Daoy (cell line): ENCODE measurements at places on chromosomes 11 and 22.
A peak's percentile ranks its signal among the peaks of the same experiment; 100 is the strongest.

GRCh38 chr11:99370549-99371216 is 349.9 kb downstream of the CNTN5 start:
- peak; percentile 6 for DNase-seq

- no peak for DNase-seq
Observed at GRCh38 chr11:64340671-64341335, 799 bp downstream of the CCDC88B start.

- DNase-seq: no peak
Observed at GRCh38 chr11:123260511-123261211, 65.6 kb upstream of the CLMP start.

DNA sequence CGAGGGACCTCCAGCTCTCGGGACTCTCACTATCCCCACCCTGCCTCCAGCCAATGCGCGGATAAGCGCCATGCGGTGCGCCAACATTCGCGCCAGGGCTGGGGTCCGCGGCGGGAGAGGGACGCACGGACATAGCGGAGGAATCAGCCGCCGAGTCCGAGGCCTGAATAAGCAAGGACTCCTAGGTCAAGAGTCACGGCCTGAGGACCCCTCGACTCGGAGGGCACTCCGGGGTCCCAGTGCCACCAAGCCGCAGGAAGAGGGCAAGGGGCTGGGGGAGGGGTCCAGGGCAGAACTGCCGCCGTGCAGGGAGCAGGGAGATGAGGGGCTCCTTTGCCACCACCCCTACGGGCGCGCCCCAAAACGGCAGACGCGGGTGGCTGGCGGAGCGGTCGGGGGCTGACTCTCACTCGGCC is 552 bp downstream of the DSCAML1 start:
- no peak for DNase-seq

DNA sequence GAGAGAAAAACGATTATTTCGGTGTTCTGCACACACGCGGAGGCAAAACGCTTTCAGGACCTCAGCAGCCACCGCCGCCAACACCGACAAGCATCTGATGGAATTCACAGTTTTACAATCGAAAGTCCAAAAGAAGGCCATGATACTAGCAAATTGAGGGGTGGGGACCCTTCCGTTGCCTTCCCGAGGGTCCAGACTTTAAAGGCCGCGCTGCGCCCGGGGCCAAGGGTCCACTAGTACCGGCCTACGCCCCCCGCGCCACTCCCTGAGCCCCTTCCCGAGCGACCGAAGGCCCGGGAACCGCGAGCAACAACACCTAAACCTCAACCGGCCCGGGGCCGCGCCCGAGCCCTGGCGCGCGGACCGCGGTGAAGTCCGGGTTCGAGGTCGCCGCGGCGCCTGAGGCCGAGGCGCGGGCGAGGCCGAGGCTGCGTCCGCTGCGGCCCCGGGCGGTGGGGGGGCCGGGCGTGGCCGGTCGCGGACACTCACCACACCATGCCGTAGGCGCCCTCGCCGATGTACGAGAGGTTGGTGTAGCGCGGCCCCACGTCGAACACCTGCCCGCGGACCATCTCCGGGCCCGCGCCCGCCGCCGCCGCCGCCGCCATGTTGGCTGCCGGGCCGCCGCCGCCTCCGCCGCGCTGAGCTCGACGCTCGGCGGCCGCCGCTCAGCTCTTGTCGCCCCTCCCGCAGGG is 465 bp downstream of the MAPK1 start:
- DNase-seq: peak; percentile 19
